Muscle of leg (tissue), 16 donors: ENCODE measurements at places on chromosomes 7 and 10. TPM values are rescaled to one million over a fixed set of nuclear protein-coding genes. Genes with fewer than 3 reads are reported as not detected.

Gene TAS2R39
- polyA plus RNA-seq, result not detected

Gene DTX2
- 8.0 TPM for polyA plus RNA-seq

Gene HHEX
- polyA plus RNA-seq, result 5.9 TPM

Gene GRB10
- polyA plus RNA-seq, result 12.4 TPM

Gene CLDN4
- polyA plus RNA-seq, result 0.39 TPM

Gene WNT16
- 0.06 TPM for polyA plus RNA-seq

Gene SMKR1
- not detected for polyA plus RNA-seq

Gene UTF1
- not detected for polyA plus RNA-seq

Gene BUD23
- polyA plus RNA-seq, result 77.0 TPM

Gene CRHR2
- 1.9 TPM for polyA plus RNA-seq

Gene UCMA
- polyA plus RNA-seq, result 2.2 TPM

Gene SFXN2
- 6.4 TPM for polyA plus RNA-seq

Gene LBX1
- 5.1 TPM for polyA plus RNA-seq

GRCh38 chr7:22110227-22110839, 164.6 kb upstream of the CDCA7L start:
- DNase-seq, result peak; percentile 90

DNA sequence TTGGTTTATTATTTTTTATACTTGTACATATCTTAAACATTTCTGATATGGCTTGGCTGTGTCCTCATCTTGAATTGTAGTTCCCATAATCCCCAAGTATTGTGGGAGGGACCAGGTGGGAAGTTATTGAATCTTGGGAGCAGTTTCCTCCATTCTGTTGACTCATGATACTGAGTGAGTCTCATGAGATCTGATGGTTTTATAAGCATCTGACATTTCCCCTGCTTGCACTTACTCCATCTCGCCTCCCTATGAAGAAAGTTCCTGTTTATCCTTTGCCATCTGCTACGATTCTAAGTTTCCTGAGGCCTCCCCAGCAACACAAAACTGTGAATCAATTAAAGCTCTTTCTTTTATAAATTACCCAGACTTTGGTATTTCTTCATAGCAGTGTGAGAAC, 207.7 kb downstream of the TPK1 start:
- DNase-seq, result no peak

- no peak for DNase-seq
Measured at GRCh38 chr7:2143450-2143849, 89.3 kb downstream of the MAD1L1 start.

- DNase-seq, result no peak
Measured at GRCh38 chr7:101031082-101031481, 11.2 kb downstream of the MUC17 start.

- DNase-seq, result no peak
Measured at GRCh38 chr10:920450-920849, 11.1 kb downstream of the LARP4B start.

GRCh38 chr7:44318332-44318731, 7.1 kb downstream of the CAMK2B start:
- DNase-seq, result no peak

- DNase-seq, result peak; percentile 55
Measured at GRCh38 chr10:63133821-63134557, 861 bp downstream of the NRBF2 start.

DNA sequence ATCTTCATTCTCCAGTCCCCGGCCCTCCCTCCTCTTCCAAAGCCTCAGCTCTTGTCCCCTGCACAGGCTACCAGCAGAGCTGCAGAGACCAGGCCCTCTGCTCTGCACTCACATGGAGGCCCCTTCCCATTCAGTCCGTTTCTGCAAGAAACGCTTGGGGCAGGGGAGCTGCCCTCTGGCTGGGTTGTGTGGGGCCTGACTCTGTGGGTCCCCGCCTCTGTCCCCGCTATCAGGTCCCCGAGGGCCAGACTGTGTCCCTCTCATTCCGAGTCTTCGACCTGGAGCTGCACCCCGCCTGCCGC, 1.5 kb downstream of the PCOLCE start:
- peak; percentile 60 for DNase-seq

DNA sequence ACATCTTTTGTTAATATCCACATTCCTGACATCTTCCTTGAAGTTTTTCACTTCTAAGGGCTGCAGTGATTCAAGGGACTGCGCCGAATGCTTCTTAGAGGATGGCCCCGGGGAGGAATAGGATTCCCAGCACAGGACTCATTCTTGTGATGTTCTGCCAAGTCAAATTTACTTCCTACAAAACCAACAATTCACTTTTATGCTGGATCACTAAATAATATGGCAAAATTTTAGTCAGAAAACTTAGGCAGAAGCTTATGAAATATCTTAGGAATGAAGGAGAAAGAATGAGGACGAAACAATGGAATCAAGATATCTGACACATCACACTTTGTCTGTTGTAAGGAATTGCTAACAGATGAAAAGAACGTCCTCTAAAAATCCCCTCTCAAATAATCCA, 151.5 kb downstream of the JAZF1 start:
- DNase-seq, result no peak

DNA sequence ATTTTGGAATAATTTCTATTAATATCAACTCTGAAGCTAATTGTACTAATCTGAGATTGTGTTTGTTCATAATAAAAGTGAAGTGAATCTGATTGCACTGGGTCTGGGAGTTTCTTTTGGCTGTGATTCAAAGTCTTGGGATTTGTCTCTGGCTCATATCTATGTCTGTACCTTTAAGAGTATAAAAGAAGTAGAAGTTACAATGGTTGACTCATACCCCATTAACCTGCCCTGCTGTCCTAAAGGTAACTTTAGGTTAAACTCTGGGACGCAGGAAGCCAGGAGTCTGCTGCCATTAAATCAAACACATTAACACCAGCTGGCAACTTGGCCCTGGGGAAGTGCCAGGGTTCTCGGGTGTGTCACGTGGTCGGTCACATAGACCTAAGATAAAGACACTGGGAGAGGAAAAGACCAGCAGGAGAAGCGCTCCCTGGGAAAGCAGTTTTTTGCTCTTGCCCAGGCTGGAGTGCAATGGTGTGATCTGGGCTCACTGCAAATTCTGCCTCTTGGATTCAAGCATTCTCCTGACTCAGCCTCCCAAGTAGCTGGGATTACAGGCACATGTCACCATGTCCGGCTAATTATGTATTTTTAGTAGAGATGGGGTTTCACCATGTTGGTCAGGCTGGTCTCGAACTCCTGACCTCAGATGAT, 17.8 kb downstream of the SCD start:
- peak; percentile 56 for DNase-seq

DNA sequence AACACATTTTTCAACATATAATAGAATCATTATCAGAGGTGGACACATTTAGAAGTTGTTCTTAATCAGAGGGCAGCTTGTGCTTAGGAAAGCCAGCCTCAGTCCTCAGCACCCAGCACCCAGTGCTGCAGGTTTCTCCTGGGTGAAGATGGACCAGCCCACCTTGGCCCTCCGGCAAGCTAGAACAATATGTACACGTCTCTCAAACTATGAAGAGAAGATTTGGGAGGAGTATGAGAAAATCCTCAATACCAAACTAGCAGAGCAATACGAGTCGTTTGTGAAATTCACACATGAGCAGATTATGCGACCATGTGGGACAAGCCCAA, 13.5 kb upstream of the RALA start:
- no peak for DNase-seq

- no peak for DNase-seq
Measured at GRCh38 chr10:20486791-20487190, 410.3 kb downstream of the NEBL start.

- no peak for DNase-seq
Measured at GRCh38 chr7:99106821-99107241, 37.1 kb downstream of the SMURF1 start.

GRCh38 chr7:5422396-5423305, 983 bp downstream of the TNRC18 start:
- DNase-seq, result peak; percentile 79

- peak; percentile 91 for DNase-seq
Measured at GRCh38 chr10:44963772-44964633, 4.4 kb downstream of the RASSF4 start.

DNA sequence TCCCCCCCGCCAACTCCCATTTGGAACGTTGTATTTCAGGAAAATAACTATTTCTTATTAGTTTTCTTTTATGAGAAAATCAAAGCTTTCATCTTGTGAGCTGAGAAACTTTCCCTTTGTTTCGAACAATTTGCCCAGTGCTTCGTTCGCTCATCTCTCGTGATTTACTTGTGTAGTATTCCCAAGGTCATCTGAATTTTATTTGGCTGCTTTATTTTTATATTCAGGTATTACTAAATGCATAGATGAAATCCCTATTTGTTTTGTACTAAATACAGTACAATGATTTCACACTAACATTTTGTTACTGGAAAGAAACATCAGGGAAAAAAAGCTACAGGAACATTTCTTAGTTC, 12.0 kb upstream of the EBLN1 start:
- DNase-seq, result no peak

- DNase-seq, result peak; percentile 87
Measured at GRCh38 chr10:121036431-121036830, 185.3 kb downstream of the WDR11 start.
